ENCODE measurements at places on chromosomes 2 and 18.

DNA sequence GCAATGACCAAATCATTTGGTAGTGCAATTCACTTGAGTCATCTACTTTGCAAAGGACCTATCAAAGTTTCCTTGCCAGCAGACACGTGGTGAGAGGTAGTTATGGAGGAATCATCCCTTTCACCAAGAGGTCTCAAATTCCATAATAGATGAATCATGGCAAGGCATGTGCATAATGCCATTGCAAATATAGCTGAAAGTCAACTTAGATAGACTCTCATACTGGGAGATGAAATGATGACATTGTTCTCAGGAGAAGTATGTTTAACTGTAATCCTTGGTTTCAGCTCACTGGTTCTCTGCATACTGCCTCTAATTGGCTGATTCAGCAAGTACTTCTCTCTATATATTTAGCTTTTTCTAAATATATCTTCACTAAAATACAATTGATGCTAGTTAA, 57.2 kb downstream of the CALCRL start:
- no peak for DNase-seq

DNA sequence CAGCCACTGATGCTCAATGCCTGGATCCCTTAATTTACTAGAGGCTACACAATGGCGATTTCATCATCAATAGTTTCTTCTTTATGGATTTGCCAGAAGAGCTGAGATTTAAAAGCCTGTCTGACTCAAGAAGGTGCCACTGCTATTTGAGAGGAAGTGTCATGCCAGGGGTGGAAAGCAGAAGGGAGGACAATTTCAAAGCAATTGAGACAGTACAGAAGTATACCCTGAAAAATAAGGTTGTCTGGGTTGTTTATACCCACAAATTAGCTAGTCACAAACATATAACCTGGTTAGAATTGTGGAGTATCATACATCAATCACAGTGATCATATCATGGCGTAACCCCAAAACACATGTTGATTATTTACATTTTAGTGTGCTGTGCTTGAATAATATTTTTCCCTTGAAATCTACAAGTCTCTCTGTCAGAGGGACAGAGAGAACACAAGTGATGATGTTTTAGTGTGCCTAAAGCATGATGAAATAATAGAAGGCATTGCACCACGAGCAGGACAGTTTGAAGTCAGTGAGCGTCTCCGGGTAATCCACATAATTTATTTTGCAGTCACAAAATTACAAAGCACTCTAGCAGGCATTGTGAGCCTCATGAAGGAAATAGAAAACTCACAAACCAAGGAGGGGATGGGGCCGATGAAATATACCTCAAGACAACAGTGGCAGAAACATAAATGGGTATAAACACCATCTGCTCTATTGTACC, 312.2 kb upstream of the SPRED2 start:
- DNase-seq = no peak

DNA sequence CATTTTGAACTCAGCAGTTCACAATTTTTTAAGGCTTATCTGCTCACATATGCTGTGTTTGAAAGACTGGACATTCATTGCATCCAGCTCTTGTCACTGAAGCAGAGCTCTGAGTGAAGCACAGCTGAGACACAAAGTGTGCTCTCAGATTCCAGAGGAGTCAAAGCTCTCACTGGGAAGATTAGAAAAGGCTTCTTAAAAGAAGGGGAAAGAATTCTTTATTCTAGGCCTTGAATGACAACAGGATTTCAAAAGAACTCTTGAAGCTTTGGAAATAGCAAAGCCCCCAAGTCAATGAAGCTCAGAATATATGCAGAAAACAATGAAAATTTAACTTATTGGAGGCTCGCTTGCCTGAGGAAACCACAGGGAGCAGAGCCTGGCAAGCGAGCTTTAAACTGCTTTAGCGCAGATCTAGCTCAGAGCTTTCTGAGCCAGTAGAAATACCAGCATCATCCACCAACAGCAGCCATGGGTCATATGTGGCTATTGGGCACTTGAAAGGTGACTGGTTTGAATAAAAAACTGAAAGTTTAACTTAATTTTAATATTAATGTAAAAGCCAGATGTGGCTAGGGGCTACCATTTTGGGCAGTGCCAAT, 369.7 kb downstream of the OSR1 start:
- DNase-seq = no peak

- no peak for DNase-seq
Observed at GRCh38 chr2:9791711-9792110, 51.6 kb upstream of the TAF1B start.

- no peak for DNase-seq
Observed at GRCh38 chr2:146992057-146992456, 852.8 kb upstream of the ACVR2A start.

GRCh38 chr18:22504251-22505030, 86.7 kb upstream of the CTAGE1 start:
- DNase-seq = no peak

- DNase-seq = no peak
Observed at GRCh38 chr2:119113489-119113770, 45.1 kb downstream of the C1QL2 start.

DNA sequence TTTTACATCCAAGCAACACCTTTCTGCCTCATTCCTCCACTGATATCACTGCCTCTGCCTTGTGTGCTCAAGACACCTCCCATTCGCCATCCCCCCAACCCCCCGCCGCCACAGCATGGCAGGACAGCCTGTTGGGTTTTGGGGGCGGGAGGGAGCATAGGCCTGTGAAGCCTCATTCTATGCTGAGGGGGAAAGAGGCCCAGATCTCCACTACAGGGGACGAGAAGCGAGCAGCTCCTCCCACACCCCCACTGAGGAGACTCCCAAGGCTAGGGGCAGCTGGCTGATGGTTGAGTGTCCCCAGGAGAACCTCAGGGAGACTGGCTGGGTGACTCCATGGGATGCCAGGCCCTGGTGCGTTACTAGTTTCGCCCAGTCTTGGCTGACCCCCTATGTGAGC, 214.3 kb upstream of the SIX2 start:
- DNase-seq = no peak

GRCh38 chr2:236642125-236642524, 72.5 kb downstream of the ACKR3 start:
- DNase-seq = no peak

DNA sequence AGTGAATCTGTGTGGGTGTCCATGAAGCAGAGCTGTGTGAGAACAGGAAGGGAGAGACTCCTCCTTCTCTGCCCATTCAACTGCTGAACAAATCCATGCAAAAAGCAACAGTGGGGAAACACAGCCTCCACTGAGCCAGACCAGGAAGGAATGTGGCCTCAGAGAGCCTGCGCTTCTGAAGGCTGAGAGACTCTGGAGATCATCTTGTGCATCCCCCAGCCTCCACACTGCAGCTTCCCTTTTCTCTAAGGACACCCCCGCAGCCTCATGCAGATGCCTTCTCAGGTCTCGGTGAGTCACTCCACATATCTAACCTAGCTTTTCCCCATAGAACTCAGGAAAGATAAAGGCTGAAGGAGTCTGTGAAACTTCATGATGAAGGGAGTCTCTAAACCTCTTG, 402.9 kb downstream of the TNS1 start:
- DNase-seq = no peak

- no peak for DNase-seq
Observed at GRCh38 chr18:77896586-77897252, 647.1 kb downstream of the GALR1 start.

DNA sequence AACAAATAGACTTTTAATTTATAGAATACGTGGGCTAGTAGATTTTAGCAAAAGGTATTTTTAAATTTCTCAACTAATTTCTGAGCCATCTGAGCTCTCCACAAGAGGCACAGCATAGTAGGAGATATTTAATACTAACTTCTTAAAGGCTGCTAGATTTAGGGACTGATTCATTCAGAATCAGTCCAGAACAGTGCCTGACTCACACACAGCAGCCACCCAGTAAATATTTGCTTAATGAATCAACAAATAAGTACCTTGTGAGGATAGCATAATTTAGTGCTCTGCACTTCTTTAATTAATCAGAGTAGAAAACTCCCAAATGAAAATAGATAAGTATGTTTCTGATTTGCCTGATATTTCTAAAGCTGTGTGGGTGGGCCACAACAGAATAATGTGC, 35.6 kb upstream of the SYT4 start:
- no peak for DNase-seq

DNA sequence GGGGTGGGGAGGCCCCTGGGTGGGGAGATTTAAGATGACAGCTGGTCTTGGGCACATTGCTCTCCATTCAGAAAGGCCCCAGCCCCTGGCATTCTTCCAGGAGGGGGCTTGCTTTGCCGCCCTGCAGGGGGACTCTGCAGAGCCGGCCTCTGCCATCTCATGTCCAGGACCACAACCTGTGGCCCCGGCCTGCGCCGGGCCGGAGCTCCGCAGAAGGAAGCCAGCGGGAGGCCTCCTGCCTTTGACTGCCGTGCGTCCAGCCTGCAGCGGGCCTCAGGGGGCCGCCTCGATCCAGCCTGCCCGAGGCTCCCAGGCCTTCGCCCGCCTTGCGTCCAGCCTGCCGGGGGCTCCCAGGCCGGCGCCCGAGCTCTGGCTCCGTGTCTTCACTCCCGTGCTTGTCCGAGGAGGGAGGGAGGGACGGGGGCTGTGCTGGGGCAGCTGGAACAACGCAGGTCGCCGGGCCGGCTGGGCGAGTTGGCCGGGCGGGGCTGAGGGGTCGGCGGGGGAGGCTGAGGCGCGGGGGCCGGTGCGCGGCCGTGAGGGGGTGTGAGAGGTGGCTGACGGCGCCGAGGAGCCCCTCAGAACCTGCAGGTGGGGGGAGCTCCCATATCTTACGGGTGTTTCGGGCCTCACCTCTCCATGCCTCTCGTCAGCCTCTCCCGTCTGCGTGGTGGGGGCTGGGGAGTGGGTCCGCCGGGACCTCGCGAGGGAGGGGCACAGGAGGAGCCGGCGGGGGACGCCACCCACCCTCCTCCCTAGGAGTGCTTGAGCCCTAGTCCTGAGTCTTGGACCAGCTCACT, 20.4 kb downstream of the GPC1 start:
- DNase-seq = no peak

DNA sequence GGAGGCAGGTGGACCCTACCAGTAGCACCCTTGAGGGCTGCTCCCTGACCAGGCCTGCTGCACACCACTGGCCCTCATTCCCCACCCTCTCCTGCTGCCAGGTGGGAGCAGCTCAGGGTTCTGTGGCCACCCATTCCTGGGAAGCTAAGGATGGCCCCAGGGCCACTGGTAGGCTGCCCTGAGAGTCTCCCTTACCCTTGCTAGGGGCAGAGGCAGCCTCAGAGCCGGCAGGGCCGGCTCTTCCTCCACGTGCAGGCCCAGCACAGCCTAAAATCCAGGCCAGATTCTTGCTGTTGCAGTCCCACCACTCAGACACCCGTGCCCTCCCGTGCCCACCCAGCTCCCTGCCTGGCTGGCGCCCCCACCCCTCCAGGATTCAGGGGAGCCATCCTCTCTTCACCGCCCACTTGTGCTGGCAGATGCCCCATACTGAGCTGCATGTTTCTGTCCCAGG, 199.0 kb downstream of the EIPR1 start:
- DNase-seq = no peak

- DNase-seq = peak; percentile 80
Observed at GRCh38 chr18:2627821-2628276, 27.7 kb upstream of the SMCHD1 start.

DNA sequence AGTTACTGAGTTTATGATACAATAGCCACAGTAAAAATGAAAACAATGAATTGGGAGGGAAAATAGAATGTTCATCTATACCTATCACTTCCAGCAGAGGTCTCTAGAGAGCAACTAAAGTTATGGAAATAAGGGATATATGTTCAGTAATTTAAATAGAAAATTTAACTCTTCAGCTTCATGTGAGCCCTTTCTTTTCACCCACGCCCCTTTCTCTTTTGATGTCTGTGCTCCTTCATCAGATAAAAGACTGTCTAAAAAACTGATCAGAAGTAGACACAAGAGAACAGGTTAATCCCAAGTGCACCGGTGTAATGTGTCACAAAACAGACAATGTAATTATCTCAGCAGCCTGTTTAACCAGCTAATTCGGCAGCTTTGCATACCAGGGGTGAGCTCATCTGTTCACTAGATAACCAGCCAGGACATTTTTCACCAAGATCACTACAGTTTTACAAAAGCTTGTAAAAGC, 238.5 kb upstream of the ERBB4 start:
- DNase-seq = peak; percentile 44

DNA sequence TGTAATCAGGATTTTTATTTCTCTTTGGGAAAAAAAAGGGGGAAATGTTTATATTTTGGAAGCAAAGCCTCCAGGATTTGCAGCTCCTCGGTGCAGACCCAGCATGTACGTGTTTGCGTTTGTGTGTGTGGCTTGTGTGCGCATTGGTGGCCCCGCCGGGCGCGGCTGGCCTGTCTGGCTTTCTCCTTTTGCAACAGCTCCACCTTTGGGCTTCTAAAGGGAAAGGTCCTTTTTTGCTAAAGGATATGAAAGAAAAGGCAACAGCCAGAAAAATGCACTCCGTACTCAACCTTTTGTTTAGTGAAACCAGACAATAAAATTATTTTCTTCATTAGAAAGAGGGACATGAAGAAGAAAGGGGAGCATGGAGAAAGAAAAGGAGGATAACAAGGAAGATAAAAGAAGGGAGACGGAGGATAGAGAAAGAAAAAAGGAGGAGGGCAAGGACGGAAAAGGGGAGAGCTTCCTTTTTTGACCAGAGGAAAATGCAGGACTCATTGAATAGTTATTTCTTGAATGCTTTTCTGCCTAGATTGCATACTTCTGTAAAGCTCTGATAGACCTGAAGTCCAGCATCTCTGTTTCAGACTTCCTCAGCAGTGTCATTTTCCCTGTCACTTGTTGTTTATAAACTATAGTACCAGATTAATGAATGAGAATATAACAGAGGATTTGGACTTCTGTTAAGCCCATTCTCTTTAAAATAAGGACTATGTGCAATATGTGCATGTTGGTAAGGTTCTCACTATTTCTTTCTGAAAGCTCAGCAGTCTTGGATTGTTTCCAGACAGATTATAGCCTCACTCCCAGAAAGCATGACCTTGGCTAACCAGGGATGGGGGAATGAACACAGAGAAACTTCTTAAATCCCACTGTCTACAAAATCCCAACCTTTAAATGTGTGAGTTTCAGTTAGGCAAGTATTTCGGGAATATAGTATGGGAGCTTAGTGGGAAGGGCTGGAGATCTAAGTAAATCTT, 563.1 kb upstream of the PIK3C3 start:
- peak; percentile 14 for DNase-seq

DNA sequence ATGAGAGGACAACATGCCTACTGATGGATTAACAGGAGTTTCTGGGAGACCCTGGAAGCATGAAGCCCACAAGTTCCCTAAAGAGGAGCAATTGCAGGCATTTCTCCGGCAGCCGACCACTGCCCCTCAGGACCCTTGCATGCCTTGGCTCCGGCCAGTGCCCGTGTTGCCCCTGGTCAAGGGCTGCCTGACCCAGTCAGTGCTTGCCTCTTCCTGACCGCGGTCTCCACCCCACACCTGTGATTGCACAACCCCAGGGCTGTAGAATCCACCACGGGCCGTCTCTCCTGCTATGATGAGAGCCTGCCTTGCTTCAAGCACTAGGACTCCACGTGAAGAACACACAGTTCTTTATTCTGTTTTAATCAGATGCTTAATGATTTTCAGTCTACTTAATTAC, 127.5 kb downstream of the GLI2 start:
- DNase-seq = no peak

GRCh38 chr18:50446629-50447028, 71.8 kb downstream of the SKA1 start:
- DNase-seq = no peak

All from activated CD4-positive, alpha-beta T cell treated with anti-CD3 and anti-CD28 coated beads, Interleukin-2, Interleukin-4, amounts not matched to agents 100 ng/mL and 50 ng/mL, durations not matched to agents 16 hours and 8 hours (primary cell).